ENCODE measurements at places on chromosomes 3 and 15.

DNA sequence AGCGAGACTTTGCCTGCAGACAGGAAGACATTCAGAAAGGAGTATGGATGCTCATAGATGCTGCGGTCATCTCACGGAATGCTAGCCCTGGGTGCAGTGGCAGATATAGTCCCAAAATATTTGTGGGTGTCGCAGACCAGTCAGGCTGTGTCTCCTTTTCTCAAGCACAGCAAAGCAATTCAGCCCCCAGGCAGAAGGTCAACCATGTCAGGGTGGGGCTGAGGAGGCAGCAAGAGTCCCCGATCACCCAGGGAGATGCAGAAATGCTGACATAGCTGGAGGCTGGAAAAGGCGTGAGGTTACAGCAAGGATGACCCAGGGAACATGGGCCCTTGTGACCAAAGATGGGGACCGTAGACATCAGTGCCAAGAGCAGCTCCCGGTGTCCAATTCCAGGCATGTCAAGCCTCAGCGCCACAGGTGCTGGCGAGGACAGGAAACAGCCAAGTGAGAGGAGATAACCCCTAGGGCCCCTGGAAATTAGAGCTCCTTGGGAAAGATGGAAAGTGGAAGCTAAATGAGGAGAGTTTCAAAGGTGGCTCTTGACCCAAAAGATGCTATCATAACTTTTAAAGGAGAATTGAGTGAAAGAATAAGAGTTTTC is 81.2 kb upstream of the ABHD17C start:
- DNase-seq: no peak

DNA sequence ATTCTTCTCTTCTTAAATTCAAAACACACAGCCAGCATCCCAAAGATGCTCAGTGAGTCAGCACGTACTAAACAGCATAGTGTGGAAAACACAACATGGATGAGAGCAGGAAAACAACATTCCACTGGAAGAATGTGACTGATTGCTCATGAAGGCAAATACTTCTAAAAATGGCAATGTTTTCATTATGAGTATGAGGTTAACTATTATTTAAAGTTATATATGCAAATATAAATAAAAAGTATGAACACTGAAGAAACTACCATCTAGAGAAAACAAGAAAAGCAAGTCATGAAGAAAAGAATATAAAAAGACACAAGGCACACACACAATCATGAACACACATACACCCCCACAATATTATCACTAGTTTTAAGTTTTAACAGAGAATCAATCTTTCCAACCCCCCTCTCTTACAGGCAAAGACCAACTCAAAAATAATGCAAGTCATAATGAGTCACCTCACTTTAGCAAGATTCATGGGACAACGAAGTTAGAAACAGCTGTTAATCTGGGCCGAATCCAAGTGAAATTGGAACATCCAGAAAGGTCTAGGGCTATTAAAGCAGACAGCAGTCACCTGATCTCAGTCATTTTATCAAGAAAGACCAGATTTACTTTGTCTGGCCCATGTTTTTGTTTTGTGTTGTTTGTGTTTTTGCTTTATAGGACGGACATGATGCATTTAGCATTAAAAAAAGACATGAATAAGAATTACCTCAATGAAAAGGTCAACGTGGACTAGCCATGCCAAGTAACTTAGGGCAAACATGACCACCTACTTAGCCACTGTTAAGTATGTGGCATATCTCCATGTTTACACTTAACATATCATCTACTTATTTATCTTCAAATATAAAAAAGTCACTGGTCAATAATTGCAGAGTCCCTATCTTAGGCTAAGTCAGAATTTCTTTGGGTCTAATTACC is 18.1 kb downstream of the GBE1 start:
- no peak for DNase-seq

DNA sequence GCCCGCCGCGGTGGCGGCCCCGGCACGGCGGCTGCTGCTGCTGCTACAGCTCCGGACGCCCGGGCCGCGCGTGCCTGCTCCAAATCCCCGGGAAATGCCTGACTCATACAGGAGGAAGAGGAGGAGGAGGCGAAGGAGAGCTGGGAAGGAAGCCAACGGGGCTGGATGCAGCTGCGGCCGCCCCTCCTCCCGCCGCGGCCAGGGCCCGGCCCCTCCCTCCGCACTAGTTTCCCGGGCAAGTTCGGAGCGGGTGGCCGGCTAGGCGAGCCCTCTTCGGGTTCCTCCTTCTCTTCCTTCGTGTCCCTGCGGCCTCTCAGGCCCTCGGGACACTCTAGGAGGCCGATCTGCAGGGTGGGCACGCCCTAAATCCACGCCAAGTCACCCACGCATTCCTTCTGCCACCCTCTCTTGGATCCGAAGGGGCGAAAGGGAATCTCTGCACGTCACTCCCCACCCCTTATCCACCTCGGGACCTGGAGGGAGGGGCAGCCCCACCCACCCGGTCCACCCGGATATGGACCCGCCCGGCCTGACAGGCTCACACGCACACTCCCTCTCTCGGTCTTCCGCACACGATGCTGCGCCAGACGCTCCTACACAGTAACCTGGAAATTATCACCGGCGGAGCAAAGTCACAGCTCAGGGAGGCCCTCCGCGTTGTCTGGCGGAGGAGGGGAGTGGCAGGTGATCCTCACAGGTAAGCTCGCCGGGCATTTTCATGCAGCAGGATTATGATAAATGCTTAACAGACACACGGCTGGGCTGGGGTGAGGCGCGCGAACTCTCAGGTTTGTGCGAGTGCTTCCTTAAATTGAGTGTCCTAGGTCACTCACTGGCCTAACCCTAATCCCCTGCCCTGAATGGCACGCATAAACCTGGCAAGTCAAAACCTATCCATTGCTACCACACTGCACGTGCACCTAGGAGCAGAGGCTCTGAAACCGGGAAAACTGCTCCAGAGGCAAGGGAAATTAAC is at the start of the genes OSBPL10 and ZNF860:
Gene OSBPL10, minus strand, starts transcription at position 57 of the 976 bp plus-strand sequence. CDS start 83 bp downstream, outside the sequence.
Gene ZNF860, plus strand, starts transcription at position 545 of the 976 bp plus-strand sequence. CDS start 7,330 bp downstream, outside the sequence.
- DNase-seq: no peak

- DNase-seq: no peak
Observed at GRCh38 chr3:153972862-153973261, 148.3 kb upstream of the ARHGEF26 start.

DNA sequence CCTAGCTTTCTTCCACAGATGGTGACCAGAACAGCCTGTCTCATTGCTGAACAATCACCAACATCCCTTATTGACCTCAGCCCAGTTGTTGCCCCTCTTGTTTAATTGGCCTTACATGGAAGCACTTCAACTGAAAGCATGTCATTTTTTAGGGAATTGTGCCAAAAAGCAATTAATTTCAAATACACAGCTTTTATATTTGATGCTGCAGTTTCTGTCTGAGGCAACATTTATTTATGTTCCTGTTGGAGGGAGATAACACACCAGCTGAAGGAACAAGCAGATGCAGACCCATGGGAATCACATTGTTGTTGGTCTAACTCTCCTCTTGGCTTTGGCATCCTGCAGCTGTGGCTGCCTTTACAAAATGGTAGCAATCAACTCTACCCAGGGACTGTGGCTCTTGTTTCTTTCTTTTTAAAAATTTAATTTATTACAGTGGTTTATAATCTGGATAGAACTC is 498.1 kb upstream of the RGMA start:
- DNase-seq: no peak

Measured in activated naive CD8-positive, alpha-beta T cell treated with anti-CD3 and anti-CD28 coated beads, Interleukin-2, amount 10 ng/mL, durations not matched to agents 7 days and 5 days (primary cell).